ENCODE measurements at places on chromosomes 11 and 22. TPM values are rescaled to one million over a fixed set of nuclear protein-coding genes. Genes with fewer than 3 reads are reported as not detected.

- no peak for DNase-seq
Observed at GRCh38 chr11:8354622-8355415, 91.1 kb upstream of the LMO1 start.

DNA sequence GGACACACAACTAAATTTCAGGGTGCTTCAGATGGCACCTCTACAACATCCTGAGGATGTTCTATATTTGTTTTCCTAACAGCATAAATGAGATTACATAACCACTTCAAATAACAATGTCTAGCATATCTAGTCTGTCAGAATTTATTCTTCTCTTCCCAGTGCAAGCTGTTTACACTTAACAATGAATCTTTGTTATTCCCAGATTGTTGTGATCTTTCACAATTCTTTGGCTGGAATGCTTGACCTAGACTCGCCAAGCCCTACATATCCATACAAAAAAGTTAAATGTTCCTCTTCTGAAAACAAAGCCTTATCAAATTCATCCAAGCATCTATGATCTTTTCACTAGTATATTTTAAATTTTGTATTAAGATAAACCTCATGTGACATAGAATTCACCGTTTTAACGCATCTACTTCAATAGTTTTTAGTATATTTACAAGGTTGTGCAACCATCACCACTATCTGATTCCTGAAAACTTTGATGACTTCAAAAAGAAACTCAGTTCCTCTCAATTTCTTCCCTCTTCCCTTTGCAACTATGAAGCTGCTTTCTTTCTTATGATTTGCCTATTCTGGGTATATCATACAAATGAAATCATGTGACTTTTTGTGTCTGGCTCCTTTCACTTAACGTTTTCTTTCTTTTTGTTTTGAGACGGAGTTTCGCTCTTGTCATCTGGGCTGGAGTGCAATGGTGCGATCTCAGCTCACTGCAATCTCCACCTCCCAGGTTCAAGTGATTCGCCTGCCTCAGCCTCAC lies 61.7 kb upstream of the CHRNA10 start:
- DNase-seq, result no peak

- peak; percentile 77 for DNase-seq
Observed at GRCh38 chr11:17351510-17352176, at the start of gene NCR3LG1. Gene NCR3LG1, plus strand, starts transcription at chr11:17351800. Its CDS starts 170 bp downstream, at chr11:17351970.

GRCh38 chr22:40051322-40051721 lies 56.6 kb downstream of the FAM83F start:
- DNase-seq, result no peak

DNA sequence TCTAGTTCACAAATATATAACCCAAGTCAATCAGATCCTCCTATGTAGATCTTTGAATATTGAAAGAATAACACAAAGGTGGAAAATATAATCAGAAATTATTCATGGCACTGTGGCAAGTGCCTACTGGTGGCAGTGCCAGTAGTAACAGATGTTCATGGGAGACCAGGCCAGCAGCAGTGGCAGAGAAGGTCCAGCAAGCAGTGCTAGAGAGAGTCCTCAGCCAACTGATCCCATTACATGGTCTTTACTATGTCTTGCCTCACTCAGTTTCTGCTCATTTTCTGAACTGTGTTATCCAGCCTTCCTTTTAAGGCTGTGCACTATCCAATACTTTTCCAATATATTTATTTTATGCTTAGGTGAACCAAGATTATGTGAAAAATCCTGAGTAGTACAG lies 124.9 kb downstream of the MRTFA start:
- DNase-seq, result no peak

DNA sequence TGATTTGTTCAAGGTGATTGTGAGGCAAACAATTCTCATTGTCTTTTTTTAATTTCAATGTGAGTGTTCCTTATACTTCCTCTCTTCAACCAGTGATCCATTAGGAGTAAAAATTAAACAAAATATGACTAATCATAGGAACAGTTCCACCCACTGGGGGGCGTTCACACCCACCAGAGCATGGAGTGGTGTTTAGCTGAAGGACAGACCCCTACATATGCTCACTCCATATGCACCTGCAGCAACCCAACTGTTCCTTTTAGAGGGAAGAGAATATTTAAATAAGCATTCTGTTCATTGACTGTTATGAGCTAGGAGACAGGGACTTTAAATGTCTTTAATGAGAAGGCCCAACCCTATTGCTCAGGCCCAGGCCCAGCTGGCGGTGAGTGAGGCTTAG lies 78.7 kb upstream of the DRD2 start:
- DNase-seq, result no peak

DNA sequence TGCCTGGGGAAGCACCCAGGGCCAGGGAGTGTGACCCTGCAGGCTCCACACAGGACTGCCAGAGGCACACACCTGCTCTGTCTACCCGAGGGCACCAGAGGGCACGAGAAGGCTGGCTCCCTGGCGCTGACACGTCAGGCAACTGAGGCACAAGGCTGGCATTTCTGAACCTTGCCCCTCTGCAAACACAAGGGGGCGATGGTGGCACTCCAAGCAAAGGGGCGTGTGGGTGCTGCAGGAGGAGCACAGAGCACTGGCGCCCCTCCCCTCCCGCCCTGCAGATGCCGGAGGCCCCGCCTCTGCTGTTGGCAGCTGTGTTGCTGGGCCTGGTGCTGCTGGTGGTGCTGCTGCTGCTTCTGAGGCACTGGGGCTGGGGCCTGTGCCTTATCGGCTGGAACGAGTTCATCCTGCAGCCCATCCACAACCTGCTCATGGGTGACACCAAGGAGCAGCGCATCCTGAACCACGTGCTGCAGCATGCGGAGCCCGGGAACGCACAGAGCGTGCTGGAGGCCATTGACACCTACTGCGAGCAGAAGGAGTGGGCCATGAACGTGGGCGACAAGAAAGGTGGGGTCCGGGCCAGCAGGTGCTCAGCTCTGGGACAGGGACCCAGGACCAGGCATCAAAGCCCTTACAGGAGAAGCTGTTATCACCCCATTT lies 20.8 kb upstream of the TXNRD2 start:
- peak; percentile 73 for DNase-seq

- no peak for DNase-seq
Observed at GRCh38 chr11:76806131-76806530, 23.0 kb downstream of the TSKU start.

- peak; percentile 22 for DNase-seq
Observed at GRCh38 chr11:32154275-32154674, 63.4 kb downstream of the RCN1 start.

Gene ALKBH3
- total RNA-seq, result 68.6 TPM

Gene P2RY6
- under 0.01 TPM for total RNA-seq

Gene AGBL2
- total RNA-seq, result 0.56 TPM
